ENCODE measurements at places on chromosomes 13 and 19.

GRCh38 chr19:310141-310651 lies 19.0 kb upstream of the PLPP2 start:
- no peak for DNase-seq

GRCh38 chr13:100443278-100443997 lies 145.2 kb downstream of the GGACT start:
- peak; percentile 73 for DNase-seq

DNA sequence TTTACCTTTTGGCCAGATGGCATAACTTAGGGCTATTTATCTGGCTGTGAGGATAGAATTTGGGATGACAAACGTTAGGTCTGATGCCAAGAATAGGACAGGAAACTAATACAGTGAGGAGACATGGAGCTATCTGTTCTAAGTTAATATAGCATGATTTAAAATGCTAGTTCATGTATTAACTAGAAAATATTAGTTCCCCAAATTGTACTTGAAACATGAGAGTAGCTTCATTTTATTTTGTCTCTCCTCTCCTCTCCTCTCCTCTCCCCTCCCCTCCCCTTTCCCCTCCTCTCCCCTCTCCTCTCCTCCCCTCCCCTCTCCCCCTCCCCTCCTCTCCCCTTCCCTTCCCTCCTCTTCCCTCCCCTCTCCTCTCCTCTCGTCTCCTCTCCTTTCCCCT lies 101.1 kb upstream of the MYO16 start:
- DNase-seq: no peak

- DNase-seq: no peak
Observed at GRCh38 chr19:17380426-17381138, 3.4 kb upstream of the PLVAP start.

DNA sequence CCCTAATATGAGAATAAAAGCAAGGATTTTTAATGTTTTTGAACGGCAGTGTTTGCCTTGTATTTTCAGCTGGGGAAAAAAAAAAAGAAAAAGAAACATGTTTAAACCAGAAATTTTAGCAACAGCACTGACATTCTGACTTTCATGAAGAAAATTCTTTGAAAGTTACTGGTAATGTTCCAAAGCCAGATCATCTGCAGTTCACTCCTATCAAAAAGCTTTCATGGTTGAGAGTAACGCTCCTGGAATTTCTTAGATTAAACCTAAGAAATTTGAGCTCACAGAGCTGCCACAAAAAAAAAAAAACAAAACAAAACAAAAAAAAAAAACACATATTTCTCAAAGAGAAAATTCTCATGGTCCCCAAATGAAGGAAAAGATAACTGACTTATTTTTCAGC lies 1106.7 kb downstream of the EFNB2 start:
- no peak for DNase-seq

GRCh38 chr13:40961826-40962225 lies 57.3 kb downstream of the ELF1 start:
- no peak for DNase-seq

GRCh38 chr13:43489233-43489632 lies 297.5 kb downstream of the ENOX1 start:
- no peak for DNase-seq

DNA sequence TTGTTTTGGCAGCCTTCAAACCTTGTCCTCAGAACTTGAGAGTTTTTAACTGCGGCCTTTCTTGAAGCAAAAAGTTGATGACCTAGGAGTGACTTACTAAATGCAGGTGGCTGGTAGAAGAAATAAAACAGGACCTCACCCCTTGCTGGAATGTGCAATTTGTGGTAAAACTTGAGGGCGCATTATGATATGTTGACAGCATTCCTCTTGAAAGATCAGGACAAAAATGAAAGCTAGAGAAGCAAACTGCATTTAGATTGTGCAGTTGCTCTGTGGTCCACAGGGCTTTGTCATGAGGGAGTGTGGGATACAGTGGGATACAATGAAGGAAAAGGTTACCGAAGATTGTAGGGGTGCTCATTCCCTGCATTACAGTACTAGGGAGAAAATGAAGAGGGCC lies 504.2 kb downstream of the GPC6 start:
- DNase-seq: no peak

- no peak for DNase-seq
Observed at GRCh38 chr19:46902402-46902766, 41.6 kb downstream of the ARHGAP35 start.

All from T-helper 2 cell (primary cell).